Right lobe of liver (tissue), 6 donors: ENCODE measurements at places on chromosomes 5 and 9. TPM values are rescaled to one million over a fixed set of nuclear protein-coding genes. Genes with fewer than 3 reads are reported as not detected.
A peak's percentile ranks its signal among the peaks of the same experiment; 100 is the strongest.

GRCh38 chr5:61617995-61618525 is 286.0 kb downstream of the ZSWIM6 start:
- DNase-seq, result no peak
- H3K27ac ChIP-seq, result no peak overlapping the region
- H3K4me1 ChIP-seq, result peaks cover 4% of the 10 kb centered on the region
- no peaks in the 10 kb centered on the region for H3K36me3 ChIP-seq
- no peaks in the 10 kb centered on the region for H3K27me3 ChIP-seq

GRCh38 chr5:52554293-52554692 is 233.4 kb upstream of the ITGA1 start:
- DNase-seq, result no peak
- H3K4me1 ChIP-seq, result no peaks in the 10 kb centered on the region
- H3K27me3 ChIP-seq, result no peaks in the 10 kb centered on the region
- no peak overlapping the region for H3K4me3 ChIP-seq
- H3K36me3 ChIP-seq, result no peaks in the 10 kb centered on the region

DNA sequence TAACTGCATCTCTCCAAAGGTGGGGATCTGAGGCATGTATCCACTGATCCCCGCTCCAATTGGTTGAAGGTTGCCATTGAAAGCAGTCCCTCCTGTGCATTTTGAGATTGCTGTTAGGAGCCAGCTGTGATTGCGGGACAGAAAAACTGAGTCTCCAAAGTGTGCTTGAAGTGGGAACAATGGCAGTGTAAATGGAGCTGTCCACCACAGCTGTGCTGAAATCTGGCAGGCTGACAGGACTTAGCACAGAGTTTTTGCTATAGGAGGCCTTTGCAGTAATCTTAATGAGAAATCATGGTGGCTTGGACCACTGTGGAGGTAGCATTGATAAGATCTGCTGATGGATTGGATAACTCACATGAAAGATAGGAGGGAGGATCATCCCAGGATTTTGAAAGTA is 3.3 kb downstream of the RNF20 start:
- no peak overlapping the region for H3K27ac ChIP-seq
- H3K4me3 ChIP-seq, result no peak overlapping the region
- no peaks in the 10 kb centered on the region for H3K27me3 ChIP-seq
- H3K36me3 ChIP-seq, result peaks cover 33% of the 10 kb centered on the region

DNA sequence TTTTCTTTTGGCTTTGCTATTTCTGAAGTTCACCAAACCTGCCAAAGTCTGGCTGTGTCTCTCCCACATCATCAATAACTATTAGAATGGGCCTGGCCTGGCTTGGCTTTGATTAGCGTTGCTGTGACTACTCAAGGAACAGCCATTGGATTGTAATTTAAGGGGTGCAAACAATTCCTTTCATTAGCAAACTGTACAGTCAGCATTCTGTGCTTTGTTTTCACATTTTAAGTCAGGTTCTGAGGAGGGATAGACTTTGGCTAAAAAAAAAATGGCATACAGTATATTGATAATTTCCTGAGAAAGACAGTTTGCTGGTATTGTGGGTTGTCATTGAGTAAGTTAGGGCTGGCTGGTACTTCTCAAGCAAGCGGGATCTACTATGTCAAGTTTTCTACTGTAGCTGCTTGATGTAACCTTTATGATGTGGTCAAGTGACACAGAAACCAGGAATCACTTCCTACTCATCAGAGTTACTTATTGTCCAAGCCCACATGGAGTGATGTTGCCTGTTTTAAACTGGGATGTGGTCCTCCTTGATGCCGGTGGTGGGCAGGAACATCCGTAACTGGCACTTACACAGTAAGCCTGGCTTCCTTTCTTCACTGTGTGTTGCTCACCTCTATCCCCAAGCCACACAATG is 161.4 kb downstream of the CD180 start:
- H3K27me3 ChIP-seq, result no peaks in the 10 kb centered on the region
- no peak for DNase-seq
- H3K4me3 ChIP-seq, result no peak overlapping the region
- H3K36me3 ChIP-seq, result no peaks in the 10 kb centered on the region
- no peaks in the 10 kb centered on the region for H3K4me1 ChIP-seq
- no peak overlapping the region for H3K27ac ChIP-seq

GRCh38 chr5:169978714-169979113 is 1.6 kb downstream of the INSYN2B start:
- peaks cover 3% of the 10 kb centered on the region for H3K27me3 ChIP-seq
- no peak for DNase-seq
- no peak overlapping the region for H3K27ac ChIP-seq
- no peaks in the 10 kb centered on the region for H3K36me3 ChIP-seq

DNA sequence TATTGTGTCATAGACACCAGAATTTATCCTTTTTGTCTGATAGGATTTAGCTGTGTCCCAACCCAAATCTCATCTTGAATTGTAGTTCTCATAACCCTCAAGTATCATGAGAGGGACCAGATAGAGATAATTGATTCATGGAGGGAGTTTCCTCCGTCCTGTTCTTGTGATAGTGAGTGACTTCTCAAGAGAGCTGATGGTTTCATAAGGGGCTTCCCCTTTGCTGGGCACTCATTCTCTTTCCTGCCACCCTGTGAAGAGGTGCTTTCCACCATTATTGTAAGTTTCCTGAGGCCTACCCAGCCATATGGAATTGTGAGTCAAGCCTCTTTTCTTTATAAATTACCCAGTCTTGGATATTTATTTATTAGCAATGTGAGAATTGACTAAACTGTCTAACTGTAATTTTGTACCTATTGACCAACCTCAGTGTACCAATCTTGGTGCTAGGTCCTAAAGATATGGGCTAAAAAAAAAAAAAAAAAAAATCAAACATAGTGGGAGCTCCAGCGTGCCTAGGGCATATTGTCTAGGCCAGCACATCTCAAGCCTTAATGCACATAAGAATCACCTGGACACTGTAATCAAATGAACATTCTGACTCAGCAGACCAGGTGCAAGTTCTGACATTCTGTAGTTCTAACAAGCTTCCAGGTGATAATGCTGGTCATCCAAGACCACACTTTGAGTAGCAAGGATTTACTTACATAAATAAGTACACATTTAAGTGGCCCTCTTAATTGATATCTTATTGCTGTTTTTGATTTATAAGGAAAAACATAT is 30.5 kb downstream of the ST8SIA4 start:
- H3K36me3 ChIP-seq, result no peaks in the 10 kb centered on the region
- H3K27ac ChIP-seq, result no peak overlapping the region
- H3K4me1 ChIP-seq, result no peaks in the 10 kb centered on the region
- DNase-seq, result no peak

DNA sequence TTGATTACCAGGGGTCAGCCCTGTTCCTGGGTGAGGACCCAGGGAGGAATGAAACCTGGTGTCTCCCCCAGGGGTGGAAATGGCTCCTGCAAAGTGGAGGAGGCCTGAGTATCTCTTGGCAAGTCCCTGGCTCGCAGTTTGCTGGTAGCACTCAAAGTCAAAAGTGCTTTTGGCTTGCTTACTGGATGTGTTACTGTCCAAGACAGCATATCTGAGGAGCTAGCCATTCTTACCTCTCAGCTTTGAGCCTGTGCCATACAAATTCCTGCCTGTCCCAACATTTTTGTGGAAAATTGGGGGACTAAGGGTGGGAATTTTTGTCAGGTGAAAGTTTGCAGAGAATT is 9.9 kb downstream of the ZNF618 start:
- H3K27ac ChIP-seq, result peak overlapping the region; percentile 71
- no peaks in the 10 kb centered on the region for H3K36me3 ChIP-seq
- DNase-seq, result no peak
- no peaks in the 10 kb centered on the region for H3K27me3 ChIP-seq

DNA sequence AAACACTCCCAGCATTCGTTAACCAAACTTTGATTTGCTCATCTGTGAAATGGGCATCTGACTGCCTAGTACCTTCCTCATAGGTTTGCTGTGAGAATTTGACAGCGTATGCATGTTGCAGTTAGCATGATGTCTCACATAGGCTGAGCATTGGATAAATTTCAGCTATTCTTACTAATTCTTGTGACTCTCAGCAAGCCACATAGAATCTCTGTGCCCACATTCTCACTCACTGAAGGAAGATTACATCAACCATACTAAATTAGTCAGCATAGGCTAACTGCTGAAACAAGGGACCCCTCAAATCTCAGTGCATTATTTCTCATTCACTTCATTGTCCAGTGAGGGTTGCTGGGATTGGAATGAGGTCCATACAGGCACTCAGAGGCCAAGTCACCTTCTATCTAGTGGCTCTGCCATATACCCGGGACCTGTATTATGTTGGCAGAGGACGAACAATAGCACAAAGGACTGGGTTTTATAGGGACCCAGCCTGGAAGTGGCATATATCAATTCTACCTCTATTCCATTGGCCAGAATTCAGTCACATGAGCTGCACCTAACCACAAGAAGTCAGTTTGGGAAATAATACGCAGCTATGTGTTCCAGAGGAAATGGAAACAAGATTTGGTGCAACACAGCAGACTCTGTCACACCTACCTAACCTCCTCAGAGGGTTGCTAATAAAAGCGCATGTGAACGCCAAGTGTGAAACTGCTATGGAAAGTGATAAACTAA is 4.2 kb upstream of the PTGER4 start:
- H3K27ac ChIP-seq, result no peak overlapping the region
- H3K36me3 ChIP-seq, result no peaks in the 10 kb centered on the region
- DNase-seq, result no peak
- no peaks in the 10 kb centered on the region for H3K4me1 ChIP-seq

- H3K4me1 ChIP-seq, result no peaks in the 10 kb centered on the region
- H3K27ac ChIP-seq, result no peak overlapping the region
- no peaks in the 10 kb centered on the region for H3K36me3 ChIP-seq
- no peaks in the 10 kb centered on the region for H3K27me3 ChIP-seq
These were observed 491.1 kb downstream of the CCDC171 start for GRCh38 chr9:16043756-16044578.

GRCh38 chr5:11984196-11984595 is 80.0 kb upstream of the CTNND2 start:
- H3K4me3 ChIP-seq, result no peak overlapping the region
- H3K27ac ChIP-seq, result no peak overlapping the region
- no peaks in the 10 kb centered on the region for H3K36me3 ChIP-seq
- H3K4me1 ChIP-seq, result no peaks in the 10 kb centered on the region
- no peak for DNase-seq

DNA sequence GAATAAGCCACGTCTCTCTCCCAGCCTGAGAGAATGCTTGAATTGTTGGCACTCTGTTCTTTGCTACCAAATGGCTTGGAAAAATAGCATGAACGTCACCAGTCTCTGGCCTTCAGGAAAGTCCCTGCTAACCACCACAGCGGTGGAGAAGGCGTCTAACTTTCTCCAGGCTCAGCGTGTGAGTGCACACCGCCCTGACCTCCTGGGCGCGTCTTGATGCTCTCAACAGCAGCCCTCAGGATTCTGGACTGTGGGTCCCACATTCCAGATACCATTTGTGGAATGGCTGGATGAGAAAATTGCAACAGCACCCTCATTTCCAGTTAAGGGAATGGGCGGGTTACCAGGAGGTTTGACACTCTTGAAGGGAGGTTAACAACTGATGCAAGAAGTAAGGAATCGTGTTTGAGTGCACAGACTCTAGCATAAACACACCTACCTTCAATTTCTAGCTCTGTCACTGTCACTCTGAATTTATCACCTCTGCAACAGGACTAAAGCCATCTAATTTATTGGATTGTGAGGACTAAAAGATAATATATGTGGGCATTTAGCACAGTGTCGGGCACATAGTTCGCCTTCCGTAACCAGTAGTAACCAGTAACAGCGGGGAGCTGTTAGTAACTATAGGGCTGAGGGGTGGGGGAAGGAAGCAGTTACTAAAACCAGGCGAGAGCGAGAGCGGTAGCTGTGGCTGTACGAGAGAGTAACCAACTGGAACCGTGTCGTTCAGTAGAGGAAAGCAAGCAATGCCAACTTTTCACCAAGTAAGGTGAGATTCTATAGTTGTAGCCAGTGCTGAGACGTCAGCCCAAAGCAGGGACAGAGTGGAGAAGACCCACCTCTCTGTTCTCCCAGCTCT is 807 bp upstream of the PLGRKT start:
- peaks cover 3% of the 10 kb centered on the region for H3K4me1 ChIP-seq
- no peak for DNase-seq
- H3K27ac ChIP-seq, result no peak overlapping the region
- H3K27me3 ChIP-seq, result no peaks in the 10 kb centered on the region
- peak overlapping the region; percentile 71 for H3K4me3 ChIP-seq
- H3K36me3 ChIP-seq, result no peaks in the 10 kb centered on the region

DNA sequence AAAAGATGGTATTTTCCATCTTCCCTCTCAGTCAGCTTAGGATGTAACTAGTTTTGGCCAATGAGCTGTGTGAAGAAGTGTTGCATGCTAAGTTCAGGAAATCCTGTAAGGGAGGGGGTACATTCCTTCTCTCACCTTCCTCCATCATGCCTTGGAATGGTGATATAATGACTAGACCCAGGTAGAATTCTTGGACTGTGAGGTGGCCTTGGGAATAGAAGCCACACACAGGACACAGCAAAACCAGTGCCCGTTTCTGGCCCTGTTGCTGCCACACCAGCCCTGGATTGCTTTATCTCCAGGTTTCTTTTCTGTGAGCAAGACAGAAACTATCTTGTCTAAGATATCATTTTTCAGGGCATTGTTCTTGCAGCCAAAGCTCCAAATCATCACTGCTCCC is 10.5 kb upstream of the ZNF354A start:
- no peaks in the 10 kb centered on the region for H3K4me1 ChIP-seq

DNA sequence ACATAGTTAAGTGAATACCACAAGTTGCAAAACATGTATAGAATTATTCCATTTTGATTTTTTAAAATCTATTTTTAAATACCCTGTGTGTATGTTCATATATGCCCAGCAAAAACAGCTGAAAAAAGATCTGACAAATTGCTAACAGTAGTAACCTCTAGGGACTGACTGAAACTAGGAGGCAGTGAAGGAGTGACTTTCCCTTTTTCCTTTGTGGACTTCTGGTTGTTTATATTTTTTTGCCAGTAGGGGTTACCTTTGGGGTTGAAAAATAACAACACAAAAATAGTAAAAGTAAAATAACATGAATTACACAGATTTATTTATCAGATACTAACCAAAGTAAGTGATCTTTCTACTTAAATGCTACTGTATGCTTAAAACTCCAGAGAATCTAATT is 2.9 kb downstream of the MEGF9 start:
- no peaks in the 10 kb centered on the region for H3K27me3 ChIP-seq
- H3K27ac ChIP-seq, result peak overlapping the region; percentile 91
- peak overlapping the region; percentile 20 for H3K4me3 ChIP-seq
- peaks cover 30% of the 10 kb centered on the region for H3K4me1 ChIP-seq
- H3K36me3 ChIP-seq, result no peaks in the 10 kb centered on the region

The SPARC gene
- total RNA-seq, result 277 TPM

The NMUR2 gene
- total RNA-seq, result not detected

The TARS1 gene
- 90.3 TPM for total RNA-seq

The SEMA4D gene
- total RNA-seq, result 3.1 TPM

The PLAA gene
- total RNA-seq, result 26.1 TPM

The CTXN3 gene
- not detected for total RNA-seq
